ENCODE measurements at places on chromosomes 4 and X.

GRCh38 chr4:158133551-158133950, 39.3 kb downstream of the GASK1B start:
- DNase-seq = peak; percentile 18

DNA sequence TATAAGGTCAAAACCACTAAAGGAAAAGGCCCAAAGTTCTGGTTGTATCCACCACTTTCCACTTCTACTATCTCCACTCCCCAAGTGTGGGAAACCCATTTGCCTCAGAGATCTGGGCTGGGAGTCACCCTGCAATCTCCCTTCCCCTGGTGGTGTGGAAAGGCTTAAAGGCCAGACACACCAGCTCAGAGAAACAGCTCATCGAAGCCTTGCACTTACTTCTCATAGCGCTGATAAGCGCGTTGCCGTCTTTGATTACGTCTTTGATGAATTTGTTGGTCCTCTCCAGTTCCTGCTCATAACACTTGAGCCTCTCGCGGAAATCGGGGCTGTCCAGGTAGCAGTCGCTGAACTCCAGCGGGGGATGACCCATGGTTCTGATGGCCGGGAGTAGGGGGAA, 647 bp downstream of the OPHN1 start:
- DNase-seq = peak; percentile 30

GRCh38 chr4:139144161-139144859, 32.7 kb downstream of the ELF2 start:
- peak; percentile 67 for DNase-seq

DNA sequence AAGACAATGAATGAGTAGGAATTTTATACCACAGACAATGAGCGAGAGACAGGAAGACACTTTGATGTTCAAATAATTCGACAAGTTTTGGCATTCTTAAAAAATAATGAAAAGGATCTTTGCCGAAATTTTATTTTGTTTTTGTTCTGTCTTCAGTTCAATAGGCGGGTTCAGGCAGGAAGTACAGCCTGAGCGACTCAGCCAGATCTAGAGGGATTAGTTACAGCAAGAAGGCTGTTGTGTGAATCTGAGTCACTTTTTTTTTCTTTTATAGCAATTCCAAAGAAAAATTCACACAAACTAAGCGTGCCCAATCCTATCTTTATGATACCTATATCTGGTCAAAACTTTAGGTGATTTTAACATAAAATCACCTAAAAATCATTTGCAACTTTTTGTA, 505.4 kb upstream of the FAM241A start:
- DNase-seq = peak; percentile 61

GRCh38 chr4:12446657-12447185, 1018.0 kb upstream of the HS3ST1 start:
- no peak for DNase-seq

DNA sequence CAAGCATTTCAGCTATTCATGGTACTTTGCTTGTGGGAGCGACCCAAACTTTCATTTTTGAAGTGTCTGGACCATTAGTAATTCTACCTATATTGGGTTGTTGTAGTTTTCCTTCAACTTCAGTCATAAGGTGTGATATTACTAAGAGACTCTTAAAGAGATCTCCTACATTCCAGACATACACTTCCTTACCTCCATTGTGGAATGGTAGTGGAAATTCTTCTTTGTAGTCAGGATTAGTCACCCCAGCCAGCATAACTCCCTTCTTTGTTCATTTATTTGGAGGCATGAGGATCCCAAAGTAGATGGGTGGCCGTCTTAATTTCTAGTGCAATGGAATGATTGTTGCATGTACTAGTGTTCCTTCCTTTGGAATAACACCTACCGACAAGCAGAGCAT, 991.4 kb downstream of the ARAP2 start:
- no peak for DNase-seq

GRCh38 chrX:12223650-12224049, 85.4 kb downstream of the FRMPD4 start:
- peak; percentile 72 for DNase-seq

DNA sequence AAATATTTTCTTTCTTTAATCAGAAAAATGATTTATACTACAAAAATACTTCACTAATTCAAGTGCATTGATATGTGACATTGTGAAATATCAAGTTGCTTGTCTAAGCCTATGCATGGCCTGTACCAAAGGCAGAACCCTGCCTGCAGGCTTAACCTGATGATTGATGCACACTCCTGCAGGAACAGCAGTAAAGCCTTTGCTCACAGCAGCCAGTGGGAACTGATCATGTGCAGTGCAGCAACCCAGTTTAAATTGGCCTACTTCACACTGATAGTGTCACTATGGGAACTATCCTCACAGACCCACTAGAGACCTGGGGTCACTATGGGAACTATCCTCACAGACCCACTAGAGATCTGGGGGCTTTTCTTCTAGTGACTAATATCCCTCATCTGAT, 603.8 kb downstream of the RAPGEF2 start:
- DNase-seq = no peak

DNA sequence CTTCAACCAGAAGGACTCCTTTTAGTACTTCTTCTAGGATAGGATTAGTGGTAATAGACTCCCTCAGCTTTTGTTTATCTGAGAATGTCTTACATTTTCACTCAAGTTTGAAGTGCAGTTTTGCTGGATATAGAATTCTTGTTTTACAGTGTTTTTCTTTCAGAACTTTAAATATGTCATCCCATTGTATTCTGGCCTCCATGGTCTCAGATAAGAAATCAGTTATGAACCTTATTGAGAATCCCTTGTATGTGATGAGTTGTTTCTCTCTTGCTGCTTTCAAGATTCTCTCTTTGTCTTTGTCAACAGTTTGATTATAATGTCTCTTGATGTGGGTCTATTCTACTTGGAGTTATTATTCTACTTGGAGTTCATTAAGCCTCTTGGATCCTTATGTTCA, 116.1 kb upstream of the CITED1 start:
- no peak for DNase-seq

GRCh38 chr4:129490516-129490915, 394.6 kb downstream of the C4orf33 start:
- no peak for DNase-seq

GRCh38 chrX:111728096-111728495, 47.1 kb downstream of the ALG13 start:
- DNase-seq = peak; percentile 2

- no peak for DNase-seq
These were observed 60.6 kb downstream of the SYTL5 start for GRCh38 chrX:38066934-38067333.

DNA sequence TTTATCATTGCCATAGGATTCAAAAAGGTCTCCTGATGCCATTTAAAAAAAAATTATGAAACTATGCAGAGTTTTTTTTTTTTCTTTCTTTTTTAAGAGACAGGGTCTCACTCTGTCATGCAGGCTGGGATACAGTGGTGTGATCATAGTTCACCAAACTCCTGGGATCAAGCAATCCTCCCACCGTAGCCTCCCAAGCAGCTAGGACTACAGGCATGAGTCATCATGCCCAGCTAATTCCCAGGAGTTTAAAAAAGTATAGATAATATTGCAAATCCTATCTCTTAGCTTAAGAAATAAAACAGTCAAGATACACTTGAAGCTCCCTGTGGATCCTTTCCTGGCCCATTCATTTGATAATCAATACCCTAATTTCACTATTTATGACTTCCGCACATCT, 58.6 kb upstream of the PRSS48 start:
- DNase-seq = peak; percentile 79

DNA sequence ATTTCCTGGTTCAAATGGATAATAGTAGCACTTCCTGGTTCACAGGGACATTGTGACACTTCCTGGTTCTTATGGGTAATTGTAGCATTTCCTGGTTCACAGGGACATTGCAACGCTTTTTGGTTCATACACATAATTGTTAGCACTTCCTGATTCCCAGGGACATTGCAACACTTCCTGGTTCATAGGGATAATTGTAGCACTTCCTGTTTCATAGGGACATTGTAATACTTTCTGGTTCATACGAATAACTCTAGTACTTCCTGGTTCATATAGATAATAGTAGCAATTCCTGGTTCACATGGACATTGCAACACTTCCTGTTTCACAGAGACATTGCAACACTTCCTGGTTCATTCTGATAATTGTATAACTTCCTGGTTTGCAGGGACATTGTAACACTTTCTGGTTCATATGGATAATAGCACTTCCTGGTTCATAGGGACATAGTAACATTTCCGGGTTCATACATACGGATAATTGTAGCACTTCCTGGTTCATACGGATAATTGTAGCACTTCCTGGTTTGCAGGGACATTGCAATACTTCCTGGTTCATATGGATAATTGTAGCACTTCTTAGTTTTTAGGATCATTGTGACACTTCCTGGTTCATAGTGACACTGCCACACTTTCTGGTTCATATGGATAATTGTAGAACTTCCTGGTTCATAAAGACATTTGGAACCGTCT, 61.6 kb upstream of the CD99 start:
- no peak for DNase-seq

DNA sequence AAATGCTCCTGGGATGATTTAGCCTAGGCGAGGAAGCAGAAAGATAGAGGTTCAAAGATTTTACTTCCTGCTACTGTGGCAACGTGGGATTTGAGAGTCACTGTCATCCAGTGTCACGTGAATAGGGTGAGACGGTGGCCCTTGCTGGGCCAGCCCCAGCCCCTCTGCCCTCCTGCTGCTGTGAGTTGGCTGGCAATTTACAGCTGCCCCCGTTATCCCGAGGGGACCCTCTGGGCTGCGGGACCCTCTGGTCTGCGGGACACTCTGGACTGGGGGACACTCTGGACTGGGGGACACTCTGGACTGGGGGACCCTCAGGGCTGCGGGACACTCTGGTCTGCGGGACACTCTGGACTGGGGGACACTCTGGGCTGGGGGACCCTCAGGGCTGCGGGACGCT, 765.4 kb downstream of the TRIML1 start:
- DNase-seq = no peak

- DNase-seq = peak; percentile 51
These were observed 52.7 kb upstream of the ZCCHC13 start for GRCh38 chrX:74251006-74251930.

GRCh38 chr4:27702730-27703431, 842.2 kb downstream of the STIM2 start:
- peak; percentile 15 for DNase-seq

DNA sequence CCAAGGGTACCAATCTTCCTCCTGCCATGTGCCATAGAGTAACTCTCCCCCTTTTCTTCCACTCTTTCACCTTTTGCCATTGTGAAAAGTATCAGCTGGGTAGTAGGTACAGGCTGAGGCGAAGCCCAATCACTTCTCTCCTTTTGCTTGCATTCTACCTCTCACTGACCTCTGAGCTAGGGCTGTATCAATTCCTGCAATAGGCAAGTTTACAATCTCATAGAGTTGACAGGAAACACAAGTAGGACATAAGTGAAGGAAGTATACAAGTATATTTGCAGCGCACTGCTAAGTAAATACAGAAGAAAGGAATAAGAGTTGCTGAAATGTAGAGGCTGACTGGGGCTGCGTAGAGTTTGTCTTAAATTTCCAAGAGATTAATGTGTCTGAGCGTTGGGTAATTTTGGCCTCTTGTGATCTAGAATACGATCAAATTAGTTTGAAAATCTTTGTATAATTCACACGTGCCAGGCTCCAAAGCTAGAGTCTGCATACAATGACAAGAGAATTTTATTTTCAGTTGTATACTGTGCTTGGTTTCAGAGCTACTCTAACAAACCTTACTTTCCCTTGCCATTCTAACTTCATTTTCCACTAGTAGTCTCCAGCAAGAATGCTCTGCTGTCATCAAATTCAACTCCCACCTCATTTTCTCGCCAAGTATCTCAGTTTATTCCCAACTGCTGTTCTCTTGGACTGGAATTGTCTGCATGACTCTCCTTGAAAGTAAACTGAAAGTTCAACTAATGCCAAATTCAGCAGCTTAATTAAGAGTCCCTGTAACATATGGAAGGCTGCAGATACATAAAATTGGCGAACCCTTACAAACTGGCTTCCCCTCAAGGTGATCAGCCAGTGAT, 90.3 kb downstream of the ATP11C start:
- DNase-seq = no peak

DNA sequence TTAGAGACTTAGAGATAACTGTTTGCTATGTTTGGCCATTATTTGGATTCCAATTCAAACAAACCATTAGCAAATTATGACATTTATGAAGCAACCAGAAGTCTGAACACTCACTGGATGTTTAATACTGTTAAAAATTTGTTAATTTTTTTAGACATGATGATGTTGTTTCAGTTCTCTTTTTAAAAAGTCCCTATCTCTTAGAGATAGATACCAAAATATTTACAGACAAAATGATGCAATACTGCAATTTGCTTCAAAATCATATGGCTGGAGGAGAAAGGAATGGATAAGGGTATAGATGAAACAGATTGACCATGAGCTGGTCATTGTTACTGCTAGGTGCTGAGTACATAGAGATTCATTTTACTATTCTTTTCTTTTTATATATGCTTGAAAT, 534.6 kb downstream of the BCOR start:
- DNase-seq = no peak

DNA sequence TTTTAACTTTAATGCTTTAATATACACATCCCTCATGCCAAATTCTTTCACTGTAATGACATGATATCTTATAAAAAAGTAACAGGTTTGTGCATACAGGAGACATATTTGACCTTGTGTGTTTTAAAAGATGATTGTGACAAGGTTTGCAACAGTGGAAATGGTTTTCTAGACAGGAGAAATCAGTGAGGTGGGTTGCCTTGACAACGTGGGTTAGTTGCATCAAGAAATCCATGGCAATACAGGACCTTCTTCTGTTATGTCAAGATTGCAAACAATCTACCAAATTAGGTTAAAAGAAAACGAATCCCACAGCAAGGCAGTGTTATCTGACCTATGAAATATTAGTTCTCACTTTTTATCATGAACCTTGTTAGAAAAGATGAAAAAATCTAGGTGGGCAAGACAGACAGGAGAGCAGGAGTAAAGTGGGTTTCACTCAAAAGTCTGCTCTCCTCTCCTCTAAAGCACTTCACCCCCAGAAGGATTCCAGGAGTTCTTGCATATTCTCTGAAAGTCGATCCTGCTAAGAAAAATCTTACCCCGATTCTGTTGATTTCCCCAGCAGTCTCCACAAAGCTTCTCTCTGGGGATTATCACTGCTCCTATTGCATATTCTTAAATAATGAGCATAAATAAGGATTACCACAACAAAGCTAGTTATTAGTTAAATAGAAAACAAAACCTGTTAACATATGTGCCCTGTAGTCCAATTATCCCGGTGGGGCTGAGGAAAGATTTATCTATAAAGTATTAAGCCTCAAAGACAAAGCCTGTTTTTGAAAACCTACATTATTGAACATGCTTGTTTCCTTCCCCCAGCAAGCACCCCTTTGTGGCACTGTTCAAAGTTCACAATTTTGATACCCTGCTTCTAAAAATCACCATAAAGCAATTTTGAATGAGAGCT, 71.0 kb downstream of the TMA16 start:
- no peak for DNase-seq

- DNase-seq = no peak
These were observed 94.7 kb upstream of the PUDP start for GRCh38 chrX:7242613-7243012.

- DNase-seq = no peak
These were observed 167.8 kb upstream of the GK2 start for GRCh38 chr4:79575709-79576428.

GRCh38 chr4:77079281-77079680, 3.5 kb upstream of the CCNI start:
- DNase-seq = no peak
